Camera-type eye (tissue), 1 donor: ENCODE measurements at places on chromosomes 16 and 17. TPM values are rescaled to one million over a fixed set of nuclear protein-coding genes. Genes with fewer than 3 reads are reported as not detected.

Gene PRSS8
- total RNA-seq, result 6.2 TPM

Gene INCA1
- 1.3 TPM for total RNA-seq

Gene KRTAP3-1
- total RNA-seq, result not detected

Gene TP53TG3
- not detected for total RNA-seq

Gene PCYT2
- total RNA-seq, result 16.2 TPM

Gene EXOC3L1
- 3.9 TPM for total RNA-seq

Gene KRT35
- not detected for total RNA-seq

Gene SLC9A5
- total RNA-seq, result 1.0 TPM
